ENCODE measurements at places on chromosomes 13 and 19.

GRCh38 chr13:89072979-89073378, 1401.8 kb downstream of the SLITRK5 start:
- DNase-seq, result no peak

- no peak for DNase-seq
Measured at GRCh38 chr13:101514100-101514499, 61.6 kb downstream of the ITGBL1 start.

DNA sequence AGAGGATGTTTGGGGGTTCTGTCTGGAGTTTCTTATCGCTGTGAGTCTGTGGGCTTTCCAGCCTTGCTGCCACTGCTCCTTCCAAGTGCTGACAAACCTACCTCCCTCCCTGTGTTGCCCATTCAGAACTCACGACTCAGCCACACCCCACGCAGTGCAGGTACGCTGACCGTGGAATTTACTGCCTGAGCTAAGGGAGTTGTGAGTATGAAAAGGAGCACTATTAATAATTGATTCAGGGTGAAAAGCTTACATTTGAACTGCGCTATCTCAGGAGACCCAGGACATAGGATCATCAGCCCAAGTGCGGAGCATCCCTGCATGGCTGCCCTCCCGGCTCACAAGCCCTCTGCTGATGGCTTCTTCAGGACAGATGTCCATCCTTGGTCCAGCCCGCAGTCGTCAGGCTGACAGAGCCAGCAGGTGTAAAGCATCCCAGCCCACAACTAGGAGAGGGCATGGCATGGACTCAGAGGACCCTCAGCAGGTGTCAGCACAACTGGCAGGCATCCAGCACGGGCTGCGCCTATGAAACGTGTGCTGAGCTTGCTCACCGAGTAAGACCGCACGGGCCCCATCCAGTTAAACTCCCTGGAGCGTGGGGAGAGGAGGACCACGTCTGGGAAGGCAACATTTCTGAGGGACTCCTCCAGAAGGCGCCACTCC, 244.0 kb downstream of the COL4A1 start:
- DNase-seq, result no peak

GRCh38 chr19:28208745-28209144, 1004.2 kb downstream of the UQCRFS1 start:
- no peak for DNase-seq

DNA sequence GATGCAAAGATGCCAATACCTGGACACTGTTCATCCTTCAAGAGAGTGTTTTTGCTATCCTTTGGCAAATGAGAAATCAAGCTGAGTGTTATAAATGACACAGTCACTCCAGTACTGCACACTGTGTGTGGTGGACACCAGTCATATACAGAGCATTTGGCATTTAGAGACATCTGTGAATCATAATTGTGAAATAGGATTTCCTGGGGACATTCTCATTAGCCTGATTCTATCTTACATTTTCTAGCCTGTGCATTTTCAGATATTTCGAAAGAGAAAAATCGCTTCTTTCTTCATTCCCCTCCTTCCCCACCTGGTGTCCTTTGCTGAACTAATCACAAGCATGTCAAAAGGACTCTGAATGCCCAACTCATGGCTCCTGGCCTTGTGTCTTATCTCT, 781.0 kb upstream of the ARGLU1 start:
- DNase-seq, result no peak

DNA sequence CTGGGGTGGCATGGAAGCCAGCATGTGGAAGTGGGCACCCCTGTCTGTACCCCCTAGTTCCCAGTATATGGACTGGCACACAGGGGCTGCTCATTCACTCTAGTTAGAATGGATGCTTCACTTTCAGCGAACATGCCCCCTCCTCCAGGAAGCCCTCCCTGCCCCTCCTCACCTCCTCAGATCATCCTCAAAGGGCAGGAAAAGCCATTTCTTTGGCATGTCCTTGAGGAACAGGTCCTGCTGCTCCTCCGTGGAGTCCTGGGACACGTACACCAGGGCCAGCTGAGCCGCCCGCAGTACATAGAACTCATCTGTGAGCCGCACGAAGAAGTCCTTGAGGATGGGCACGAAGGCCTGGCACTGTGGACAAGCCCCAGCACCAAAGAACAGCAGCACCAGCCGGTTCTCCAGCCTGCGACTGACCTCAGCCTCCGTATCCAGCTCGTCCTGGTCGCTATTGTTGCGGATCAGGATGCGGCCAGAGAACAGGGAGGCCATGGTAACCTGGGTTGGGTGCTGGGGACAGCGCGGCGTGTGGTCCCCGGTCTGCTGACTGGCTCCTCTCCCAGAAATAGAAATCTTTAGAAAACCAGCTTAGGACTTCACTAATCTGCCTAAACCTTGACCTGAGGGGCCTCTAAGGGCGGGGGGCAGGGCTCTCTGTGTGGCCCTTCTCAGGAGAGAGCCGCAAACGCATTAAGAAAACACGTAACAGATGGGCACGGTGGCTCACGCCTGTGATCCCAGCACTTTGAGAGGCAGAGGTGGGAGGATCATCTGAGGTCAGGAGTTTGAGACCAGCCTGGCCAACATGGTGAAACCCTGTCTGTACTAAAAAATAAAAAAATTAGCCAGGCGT, at the start of gene NXNL1:
Gene NXNL1 (minus strand): TSS at position 555 of the 859 bp plus-strand sequence. CDS start 57 bp downstream, at position 498.
- no peak for DNase-seq

- DNase-seq, result no peak
Measured at GRCh38 chr19:45954156-45954555, 19.5 kb downstream of the NOVA2 start.

DNA sequence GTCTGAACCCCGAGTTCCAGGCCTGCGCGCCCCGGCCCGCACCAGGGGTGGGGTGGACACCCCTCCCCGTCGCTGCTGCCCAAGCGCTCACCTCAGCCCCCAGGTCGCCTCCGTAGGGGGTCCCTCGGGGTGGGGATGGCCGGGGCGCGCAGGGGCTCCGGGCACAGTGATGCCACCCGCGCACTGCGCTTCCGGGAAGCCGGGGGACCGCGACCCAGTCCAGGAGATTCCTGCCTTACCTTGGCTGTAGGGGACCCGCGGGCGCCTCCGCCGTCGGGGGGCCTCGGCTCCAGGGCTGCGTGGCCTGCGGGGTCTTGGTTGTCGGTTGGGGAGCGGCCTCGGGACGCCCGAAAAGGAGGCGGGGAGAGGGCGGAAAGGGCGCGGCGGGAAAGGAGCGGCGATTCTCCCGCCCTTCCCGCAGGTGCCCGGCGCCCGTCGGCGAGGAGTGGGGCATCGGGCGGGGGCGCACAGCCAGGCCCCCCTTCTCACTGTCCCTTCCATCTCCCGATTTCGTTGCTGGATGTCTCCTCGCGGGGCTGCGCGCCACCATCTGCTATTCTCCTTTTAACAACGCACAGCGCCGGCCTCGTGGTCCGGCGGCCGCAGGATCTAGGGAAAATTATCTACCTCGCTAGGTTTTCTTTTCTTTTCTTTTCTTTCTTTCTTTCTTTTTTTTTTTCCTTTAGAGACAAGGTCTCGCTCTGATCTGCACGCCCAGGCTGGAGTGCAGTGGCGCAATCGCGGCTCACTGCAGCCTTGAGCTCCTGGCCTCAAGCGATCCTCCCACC, at the start of gene KEAP1:
Gene KEAP1 (minus strand): TSS at position 355 of the 788 bp plus-strand sequence. CDS start 3,323 bp downstream, outside the sequence.
- peak; percentile 37 for DNase-seq

DNA sequence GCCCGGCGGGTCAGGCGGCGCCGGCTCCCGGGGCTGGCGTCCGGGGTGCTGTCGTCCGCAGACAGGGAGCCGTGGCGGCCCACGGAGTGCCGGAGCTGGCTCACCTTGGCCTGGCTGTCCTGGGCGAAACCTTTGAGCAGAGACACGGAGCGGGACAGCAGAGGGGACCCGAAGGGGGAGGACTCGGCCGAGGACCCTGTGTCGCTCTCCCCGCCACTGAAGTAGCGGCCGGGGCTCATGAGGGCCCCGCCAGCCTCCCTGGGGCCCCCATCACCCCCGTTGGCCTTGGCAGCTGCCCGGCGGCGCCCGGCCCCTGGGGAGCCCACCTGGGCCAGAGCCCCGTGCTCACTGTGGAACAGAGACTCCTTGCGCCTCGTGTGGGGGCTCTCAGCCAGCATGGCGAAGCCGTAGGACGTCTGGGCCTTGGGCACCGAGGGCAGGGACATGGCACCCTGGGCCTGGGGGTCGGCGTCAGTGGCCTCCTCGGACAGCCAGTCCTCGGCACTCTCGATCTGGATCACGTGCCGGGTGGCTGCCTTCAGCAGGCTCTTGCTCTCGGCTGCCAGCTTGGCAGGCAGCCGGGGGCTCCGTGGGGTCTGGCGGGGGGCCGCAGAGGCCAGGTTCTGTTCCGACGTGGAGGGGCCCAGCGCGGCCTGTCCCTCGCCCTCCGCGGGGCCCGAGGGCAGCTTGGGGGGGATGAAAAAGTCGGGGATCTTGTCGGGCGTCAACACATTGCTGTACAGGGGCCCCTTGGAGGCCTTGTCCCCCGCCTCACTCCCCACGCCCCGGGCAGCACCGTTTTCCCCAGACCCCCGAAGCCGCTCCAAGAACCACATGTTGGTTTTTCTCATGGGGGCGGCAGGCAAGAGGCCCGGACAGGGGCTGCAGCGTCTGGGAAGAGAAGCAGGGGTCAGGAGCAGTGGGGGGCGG, 1.2 kb downstream of the C2CD4C start:
- DNase-seq, result no peak

- peak; percentile 54 for DNase-seq
Measured at GRCh38 chr13:51286135-51287002, 53.1 kb upstream of the SERPINE3 start.

GRCh38 chr19:6532244-6532999, 1.6 kb downstream of the TNFSF9 start:
- no peak for DNase-seq

GRCh38 chr13:54706336-54706735, 1677.7 kb downstream of the OLFM4 start:
- no peak for DNase-seq

GRCh38 chr19:5607318-5608275, 15.0 kb downstream of the SAFB2 start:
- DNase-seq, result no peak

DNA sequence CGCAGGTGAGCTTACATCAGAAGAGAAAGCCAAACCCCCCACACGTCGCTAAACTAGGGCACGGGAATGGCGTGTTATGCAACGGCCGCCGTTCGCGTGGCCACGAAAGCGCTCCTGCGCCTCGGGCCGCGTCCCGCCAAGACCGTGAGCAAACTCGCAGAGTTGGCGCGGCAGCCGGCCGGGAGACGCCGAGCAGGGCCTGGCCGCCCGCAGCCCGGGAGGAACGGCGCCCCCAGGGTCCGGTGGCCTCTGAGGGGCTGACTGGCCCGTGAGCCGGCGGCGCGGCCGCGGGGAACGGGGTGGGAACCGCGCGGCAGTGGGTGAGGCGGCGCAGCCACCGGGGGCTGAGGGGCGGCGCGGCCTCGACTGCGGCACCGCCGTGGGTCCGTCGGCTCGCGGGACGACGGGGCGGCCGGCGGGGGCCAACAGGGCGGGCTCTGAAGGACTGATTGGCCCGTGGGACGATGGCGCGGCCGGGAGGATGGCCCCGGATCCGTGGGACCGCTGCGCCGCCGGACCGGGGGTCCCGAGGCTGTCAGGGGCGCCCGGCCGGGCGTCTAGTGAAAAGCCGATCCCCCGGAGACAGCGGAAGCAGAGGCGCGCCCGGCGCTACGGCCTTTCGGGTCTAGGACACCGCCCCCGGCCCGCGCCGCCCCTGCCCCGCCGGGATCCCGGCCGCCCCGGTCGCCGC, 903 bp downstream of the LATS2 start:
- no peak for DNase-seq
